ENCODE measurements at places on chromosomes 1 and 21.

DNA sequence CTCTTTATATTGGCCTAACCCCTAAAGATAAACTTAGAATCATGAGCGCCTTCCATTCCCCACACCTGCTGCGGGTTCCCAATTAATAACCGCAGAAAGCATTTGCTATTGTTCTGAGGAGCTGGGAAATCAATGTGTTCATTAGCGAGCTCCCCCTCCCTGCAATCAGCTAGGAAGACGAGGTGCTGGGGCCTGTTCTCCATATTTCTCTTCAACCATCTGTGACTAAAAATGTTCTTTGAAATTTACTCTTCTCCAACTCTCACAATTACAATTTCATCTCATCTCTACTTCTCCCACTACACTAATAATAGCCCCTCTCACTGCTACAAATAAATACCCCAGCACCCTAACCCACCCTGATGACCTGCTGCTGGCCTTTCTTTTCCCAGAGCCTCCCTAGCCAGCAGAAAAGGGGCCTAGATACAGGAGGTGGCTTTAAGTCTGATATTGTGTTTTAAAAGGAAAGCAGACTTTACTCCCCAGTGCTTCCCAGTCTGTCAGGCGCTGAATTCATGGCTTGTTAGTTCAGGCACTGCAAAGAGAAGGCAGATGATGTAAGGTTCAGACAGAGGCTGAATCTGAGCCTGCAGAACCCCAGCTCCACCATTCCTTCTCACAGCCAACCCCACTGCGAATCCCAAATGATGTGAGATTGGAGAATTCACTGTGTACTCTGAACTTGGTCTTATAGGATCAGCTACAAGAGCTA lies 477.5 kb upstream of the DAB1 start:
- no peak for DNase-seq

GRCh38 chr1:156612666-156613065 lies 6.5 kb upstream of the HAPLN2 start:
- no peak for DNase-seq

- no peak for DNase-seq
Measured at GRCh38 chr1:197958438-197959305, 41.5 kb downstream of the LHX9 start.

DNA sequence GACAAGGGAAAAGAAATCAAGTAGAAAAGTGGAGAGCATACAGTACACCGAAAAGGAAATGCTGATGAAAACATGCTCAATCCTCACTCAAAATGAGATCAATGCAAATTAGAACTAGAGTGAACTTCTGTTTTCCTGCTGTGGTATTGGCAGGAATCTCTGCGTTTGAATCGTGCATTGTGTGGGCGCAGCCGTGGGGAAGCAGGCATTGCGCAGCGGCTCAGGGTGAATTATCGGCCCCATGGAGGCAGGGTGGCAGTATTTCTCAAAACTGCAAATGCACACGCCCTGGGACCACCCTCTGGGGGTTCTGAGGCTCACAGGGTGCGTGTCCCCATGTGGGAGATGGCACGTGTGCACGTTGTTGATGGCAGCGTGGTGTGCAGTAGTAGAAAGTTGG lies 140.6 kb downstream of the PEX14 start:
- DNase-seq, result no peak

DNA sequence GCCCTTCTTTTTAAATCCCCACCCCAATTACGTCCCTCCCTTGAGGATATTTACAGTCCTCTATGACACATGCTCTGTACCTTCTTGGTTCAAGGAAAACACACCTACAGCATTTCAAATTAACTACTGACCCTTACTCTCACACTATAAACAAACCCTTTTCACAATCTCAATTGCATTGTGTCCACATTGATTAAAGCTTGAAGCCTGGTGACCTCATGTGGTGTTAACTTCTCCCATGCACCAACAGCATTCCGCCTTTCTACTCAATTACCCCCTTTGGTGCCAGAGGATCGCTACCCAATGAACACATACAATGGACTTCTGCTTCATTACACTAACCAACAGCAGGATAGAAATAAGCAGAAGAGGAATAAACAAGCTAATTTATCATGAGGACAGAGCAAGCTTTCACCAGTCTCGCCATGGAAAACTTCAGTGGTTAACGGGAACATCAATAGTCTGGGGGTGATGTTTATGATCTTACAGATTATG lies 15.2 kb downstream of the WLS start:
- no peak for DNase-seq

- no peak for DNase-seq
Measured at GRCh38 chr1:73701826-73702225, 496.1 kb downstream of the LRRIQ3 start.

DNA sequence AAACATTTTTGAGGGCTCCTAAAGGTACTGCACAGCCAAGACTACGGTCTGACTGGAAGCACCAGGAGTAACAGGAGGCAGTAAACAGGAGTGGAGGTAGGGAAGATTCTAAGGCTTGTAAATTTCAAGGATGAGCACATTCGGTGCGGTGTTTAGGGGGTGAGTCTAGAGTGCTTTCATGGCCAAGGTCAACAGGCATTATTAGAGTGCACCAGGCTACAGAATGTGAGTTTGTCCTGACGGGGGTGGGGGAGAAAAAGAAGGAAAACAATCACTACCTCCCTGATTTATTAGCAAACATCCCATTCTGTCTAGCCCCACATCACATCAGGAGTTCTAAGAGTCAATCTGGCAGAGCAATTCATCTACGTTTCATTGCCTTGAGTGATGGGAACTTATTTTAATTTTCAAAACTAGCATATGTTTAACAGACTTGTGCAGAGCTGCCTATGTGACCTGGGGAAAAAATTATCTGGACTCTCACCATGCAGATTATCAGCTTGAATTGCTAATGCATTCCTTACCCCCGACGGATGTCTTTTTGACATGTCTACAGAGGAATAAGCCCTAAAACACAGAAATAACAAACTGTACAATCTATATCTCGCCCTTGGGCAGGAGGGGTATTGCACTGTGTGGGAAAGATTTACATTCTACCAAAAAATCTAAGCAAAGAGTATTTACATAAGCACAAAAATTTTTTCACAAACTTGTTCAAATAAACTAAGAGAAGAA lies 45.0 kb downstream of the APP start:
- DNase-seq, result no peak

DNA sequence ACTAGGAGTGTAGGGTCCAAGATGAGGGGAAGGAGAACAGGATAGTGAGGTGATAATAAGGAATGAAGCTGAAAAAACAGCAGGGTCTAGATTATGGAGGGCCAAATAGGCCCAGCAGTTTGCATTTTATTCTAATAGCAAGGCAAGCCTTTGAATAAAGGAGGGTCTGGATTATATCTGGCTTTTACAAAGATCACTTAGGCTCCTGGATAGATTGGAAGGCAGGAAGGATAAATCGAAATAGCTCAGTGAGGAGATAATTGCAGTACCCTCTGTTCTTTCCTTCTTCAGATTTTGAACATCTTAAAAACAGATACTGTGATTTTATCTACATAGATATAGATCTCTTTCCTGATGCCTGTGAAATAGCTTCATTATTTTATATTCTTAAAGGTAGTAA lies 53.8 kb upstream of the PTGFR start:
- no peak for DNase-seq

GRCh38 chr1:170808216-170808885 lies 127.0 kb upstream of the MROH9 start:
- DNase-seq, result no peak

DNA sequence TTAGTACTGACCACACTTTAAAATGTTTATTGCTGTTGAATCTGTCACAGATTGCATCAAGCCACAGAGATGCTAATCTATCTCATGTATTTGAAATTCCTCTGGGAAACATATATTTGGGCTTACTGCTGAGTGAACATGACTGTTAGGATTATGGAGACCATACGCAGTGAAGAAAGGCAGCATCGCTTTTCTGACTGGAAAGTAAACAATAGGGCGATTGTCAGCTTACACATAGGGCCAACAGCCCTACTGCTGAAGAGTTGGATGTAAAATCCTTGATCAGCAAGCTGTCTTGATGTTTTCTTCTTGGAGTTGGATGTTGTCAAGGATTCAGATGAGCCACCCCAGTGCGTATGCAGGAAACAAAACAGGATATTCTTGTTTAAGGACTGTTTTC lies 368.7 kb upstream of the ADGRL2 start:
- peak; percentile 40 for DNase-seq

DNA sequence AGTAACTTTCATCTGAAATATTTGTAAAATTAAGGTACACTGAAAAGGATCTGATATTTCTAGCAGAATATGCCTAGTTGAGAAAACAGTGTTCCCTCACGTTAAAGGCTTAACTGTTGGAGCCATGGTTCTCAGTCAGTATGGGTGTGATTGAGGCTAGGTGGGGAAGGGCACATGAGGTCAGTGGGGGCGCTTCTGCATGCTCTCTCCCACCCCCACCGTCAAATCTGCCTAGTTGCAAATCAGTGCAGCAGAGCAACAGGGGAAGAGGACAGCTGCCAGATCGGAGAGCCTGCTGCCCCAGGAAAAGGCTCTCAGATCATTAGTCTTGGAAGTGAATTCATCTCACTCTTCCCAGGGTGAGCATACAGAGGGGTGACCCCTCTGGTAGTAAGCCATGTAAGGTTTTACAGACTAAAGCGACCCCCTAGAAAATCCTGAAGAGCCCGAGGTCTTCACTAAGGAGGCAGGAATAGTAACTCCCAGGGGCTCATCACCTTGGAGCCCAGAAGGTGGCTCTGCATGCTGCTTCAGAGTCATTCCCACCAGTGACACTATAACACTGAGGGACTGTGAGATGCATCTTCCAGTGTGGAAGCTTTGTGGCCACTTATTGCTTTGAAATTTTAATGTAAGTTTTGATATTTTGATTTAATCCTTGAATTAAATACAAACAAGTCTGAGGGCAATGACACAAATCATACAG lies 83.1 kb upstream of the BARHL2 start:
- DNase-seq, result no peak

DNA sequence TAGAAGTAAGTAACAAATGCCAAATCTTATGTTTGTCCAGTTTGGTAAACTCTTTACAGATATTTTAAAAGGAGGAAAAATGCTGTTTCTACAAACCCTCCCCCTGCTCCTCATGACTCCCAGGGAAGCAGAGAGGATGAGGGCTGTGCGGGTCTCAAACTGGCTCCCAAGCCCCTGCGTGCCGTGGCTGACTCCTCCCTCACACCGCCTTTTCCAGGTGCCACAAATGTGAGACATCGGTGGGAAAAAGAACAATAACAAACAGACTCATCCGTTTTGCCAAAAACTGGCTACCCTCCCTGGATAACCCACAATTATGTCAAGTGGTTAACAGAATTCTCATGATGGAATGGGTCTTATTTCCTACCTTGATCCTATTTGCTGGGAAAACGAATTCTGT lies 594.6 kb downstream of the PTPRU start:
- DNase-seq, result no peak

DNA sequence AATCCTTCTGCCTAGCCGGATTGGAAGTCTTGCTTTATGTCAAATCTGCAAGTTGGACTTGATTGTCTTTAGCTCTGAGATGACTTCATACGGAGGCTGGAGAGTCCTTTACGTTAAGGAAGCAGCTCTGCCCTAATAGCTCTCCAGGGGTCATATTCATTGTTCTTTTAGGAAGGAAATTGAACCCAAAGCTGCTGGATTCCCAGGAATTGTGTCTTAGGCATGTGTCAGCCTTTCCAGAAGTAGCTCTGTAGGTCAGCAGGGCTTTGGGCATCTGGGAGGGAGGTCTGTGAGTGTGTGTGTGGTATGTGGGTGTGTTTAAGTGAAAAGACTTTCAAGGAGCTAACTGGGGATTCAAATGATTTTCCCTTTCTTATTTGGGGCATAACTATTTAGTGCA lies 82.4 kb downstream of the ABCA4 start:
- DNase-seq, result no peak

DNA sequence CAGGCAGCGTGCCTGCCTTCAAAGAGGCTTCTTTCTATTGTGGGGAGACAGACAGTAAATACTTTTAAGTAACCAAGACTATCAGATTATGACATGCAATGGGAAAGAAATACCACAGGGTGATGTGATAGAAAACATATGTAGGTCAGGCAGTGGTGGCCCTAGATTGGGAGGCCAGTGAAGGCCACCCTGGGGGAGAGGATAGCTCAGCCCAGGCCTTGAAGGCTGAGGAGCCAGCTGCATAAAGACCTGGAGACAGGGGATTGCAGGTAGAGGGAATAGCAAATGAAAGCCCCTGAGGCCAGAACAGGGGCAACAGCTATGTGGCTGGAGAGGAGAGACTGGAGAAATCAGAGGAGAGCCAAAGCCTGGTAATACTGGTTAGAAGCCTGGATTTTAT lies 4.0 kb downstream of the SOX13 start:
- DNase-seq, result no peak

DNA sequence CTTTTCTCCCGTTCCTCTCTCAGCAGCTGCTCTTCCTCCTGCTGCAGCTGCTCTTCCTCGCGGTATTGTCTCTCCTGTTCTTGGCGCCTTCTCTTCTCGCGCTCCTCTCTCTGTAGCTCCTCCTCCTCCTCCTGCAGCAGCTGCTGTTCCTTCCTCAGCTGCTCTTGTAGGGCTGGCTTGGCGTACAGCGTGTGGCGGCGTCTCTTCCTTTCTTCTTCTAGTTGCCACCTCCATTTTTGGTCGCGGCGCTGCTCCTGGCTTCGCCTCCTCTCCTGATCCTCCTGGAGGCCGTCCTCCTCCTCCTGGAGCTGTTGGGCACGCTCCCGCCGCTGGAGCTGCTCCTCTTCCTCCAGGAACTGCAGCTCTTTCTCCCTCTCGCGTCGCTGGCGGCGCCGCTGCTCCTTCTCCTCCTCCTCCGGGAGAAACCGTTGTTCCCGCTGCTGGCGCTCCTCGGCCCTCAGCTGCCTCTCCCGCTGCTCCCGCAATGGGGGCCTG lies 4.8 kb downstream of the TCHH start:
- peak; percentile 53 for DNase-seq

DNA sequence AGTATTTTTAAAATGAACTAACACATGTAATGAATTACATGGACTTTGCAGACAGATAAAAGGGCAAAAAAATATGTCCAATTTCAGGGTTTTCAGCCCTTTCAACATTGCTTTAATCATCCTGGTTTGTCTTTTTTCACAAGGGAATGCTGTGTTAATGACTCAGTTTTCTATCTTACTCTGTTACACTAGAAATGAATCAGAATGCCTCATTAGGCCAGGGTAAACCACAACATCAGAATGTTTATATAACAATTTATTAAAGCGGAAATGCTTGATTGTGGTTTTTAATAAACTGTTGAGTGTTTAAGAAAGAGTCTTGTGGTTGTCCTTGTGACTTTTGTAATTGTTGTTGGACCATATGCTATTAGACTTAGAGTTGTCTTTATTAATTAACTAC lies 13.5 kb downstream of the GORAB start:
- DNase-seq, result no peak

- no peak for DNase-seq
Measured at GRCh38 chr1:99548943-99549605, 96.8 kb upstream of the PALMD start.

GRCh38 chr1:11180342-11180744 lies 8.8 kb upstream of the ANGPTL7 start:
- peak; percentile 4 for DNase-seq

Data from trophoblast cell (in vitro differentiated cells and primary cell).